ENCODE measurements at places on chromosomes 2 and 18.

GRCh38 chr2:182585001-182585400, 131.1 kb upstream of the DNAJC10 start:
- DNase-seq: no peak

- no peak for DNase-seq
Measured at GRCh38 chr18:46421973-46422551, 235.0 kb downstream of the LOXHD1 start.

GRCh38 chr18:36038102-36038663, 29.2 kb downstream of the RPRD1A start:
- no peak for DNase-seq

- no peak for DNase-seq
Measured at GRCh38 chr2:240392948-240393830, 42.3 kb upstream of the GPC1 start.

DNA sequence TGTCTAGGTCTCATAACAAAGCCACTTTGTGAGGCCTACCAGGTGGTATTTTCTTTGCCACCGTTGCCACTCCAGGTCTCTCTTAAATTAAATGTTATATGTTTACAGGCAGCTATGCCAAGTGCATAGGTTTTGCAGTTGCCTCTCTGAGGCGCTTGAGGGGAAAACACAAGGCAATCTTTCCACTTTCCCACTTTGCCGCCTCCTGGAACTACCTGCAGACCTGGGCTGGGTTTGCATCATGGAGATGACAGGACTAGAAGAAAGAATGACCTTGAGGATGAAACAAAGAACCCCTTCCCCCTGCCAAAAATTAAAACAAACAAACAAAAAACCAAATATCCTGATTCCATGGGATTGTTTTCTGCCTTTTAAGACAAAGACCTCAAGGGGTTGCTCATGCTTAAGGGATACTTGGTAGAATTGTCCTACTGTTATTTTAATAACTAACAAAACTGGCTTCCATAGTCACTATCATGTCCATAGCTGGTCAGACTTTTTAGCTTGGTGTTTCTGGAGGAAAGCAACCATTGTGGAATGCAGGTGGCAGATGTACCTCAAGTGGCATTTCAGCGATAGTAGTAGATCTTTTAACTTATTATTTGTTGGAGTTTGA, 159.9 kb downstream of the PRPF40A start:
- DNase-seq: peak; percentile 39

GRCh38 chr2:221822416-221822815, 250.3 kb upstream of the EPHA4 start:
- DNase-seq: peak; percentile 5

DNA sequence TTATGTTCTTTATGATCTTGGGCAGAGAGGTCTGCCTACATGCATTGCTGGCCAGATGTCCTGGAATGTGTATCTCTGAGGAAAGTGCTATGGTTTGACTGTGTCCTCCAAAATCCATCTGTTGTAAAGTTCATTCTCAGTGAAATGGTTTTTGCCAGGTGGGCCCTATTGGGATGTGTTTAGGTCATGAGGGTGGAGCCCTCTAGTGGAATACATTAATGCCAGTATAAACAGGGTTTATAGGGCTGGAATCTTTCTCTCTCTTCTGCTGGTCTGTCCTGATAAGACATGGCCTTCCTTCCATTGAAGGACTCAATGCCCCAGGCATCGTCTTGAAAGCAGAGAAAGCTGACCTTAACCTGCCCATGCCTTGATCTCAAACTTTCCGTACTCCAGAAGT, 258.5 kb downstream of the RPIA start:
- no peak for DNase-seq

DNA sequence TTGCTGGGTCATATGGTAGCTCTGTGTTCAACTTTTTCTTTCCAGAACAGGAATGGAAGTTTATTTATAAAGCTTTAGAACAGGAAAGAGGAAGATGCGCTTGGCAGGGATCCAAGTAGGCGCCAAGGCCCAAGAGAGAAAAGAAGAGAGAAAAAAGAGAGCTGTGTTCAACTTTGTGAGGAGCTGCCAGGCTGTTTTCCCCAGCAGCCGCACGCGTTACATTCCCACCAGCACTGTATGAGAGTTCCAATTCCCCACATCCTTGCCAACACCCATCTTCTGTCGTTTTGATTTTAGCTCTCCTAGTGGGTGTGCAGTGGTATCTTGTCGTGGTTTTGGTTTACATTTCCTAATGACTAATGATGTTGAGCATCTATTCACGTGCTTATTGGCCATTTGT, 51.4 kb downstream of the KCNF1 start:
- DNase-seq: peak; percentile 27

DNA sequence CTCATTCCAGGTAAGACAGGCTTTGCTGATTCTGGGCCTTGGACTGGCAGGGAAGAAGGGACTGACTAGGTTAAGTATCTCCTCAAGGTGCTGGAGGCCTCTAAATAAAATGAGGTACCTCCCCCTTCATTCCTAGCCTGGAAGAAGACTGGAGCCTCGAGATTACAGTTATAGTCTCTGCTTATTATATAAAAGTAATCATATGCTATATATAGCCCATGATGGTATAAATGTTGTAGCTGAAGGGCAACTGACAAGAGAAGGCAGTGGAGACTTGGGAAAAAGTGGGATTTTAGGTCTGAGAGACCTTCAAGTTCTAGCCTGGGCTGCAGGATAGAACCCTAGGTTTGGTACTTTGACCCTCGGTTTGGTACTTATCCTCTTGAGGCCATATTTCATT, 248.3 kb downstream of the PLCL1 start:
- DNase-seq: no peak

- DNase-seq: no peak
Measured at GRCh38 chr18:26531605-26532298, 16.6 kb downstream of the KCTD1 start.

DNA sequence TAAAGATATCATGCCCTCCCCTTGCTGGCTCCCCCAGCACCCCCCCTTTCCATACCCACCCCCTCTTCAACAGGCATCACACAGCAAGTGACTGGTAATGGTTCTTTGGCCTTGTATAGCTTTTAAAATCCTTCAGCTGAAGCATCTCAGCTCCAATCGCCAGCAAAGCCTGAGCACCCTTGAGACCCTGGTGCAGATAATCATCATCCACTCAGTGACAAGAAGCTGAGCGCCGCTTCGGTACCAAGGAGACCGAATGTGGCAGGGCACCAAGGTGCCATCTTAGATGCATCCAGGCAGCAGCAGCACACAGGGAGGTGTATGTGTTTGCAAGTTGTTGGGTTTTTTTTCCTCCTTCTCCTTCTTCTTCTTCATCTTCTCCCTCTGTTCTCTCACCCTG, 232.7 kb downstream of the BCL11A start:
- DNase-seq: no peak

DNA sequence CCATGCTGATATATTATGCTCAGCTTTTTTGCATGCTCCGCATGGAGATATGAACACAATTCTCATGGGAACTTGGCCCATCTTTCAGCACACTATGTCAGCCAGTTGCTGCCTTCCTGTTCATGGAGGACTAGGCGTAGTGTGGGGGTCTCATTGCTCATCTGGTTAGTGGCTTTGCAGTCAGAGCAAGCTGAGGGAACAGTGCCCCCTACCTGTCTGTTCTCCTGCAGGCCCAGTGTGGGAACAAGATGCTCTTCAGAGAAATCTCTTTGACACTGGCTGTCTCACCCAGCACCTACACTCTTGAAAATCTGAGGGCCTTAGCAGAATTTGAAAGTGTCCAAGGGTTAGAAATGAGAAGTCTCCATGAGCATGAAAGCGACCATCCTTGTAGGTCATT, 47.1 kb downstream of the SPTBN1 start:
- DNase-seq: no peak

DNA sequence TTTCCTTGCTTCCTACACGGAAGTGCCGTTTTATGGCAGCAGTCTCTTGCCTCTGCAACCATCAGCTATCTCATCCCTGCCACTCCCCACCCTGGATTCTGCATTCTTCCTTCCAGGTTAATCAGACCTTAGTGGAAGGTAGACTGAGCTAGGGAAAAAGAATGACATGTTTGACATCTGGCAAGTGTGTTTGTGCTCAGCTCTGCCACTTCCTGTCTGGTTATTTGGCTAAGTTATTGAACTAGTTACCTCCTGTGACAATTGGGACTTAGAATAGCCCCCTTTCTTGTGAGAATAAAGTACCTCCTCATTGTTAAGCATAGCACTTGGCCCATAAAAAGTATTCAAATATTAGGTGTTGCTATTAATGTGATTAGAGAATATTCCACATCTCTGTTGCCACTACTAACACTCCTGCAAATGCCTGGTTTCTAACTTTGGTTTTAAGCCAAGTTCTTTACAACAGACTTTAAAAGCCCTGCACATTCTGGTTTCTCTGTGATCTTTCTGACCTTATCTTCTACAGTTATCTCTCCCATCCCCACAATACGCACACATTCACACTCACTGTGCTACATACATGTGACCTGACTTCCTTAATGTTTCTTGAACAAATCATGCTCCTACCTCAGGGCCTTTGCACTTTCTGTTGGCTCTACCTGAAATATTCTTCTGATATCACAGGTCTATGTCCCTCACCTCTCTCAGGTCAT, 10.8 kb upstream of the MAPRE2 start:
- DNase-seq: no peak

DNA sequence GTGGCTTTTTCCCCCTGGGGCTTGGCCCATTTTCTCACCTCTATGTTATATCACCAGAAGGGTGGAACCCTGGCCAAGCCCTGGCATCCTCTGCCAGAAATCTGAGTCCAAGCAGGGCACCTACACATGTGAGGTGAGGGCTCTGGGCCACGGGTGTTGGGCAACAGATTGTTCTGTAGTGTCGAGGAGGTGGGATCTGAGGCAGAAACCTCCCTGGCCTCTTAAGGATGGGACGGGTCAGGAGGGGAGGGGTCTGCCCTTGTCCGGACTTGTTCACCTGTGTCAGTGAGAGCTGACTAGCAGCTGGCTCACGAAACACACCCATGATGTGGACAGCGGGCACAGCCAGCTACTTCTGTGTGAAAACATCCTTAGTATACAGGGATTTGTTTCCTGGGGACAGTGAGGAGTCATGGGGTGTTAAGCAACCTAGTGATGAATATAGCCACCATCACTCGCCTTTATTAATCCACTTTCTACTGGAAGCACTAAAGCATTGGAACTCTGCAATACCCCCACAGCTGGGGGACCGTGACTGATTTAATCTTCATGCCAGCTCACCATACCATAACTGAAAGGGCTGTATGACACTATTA, 35.6 kb downstream of the EPAS1 start:
- DNase-seq: no peak

GRCh38 chr2:194346193-194346592, 1310.8 kb upstream of the SLC39A10 start:
- no peak for DNase-seq

GRCh38 chr2:69646714-69647113, 3.2 kb upstream of the AAK1 start:
- no peak for DNase-seq

DNA sequence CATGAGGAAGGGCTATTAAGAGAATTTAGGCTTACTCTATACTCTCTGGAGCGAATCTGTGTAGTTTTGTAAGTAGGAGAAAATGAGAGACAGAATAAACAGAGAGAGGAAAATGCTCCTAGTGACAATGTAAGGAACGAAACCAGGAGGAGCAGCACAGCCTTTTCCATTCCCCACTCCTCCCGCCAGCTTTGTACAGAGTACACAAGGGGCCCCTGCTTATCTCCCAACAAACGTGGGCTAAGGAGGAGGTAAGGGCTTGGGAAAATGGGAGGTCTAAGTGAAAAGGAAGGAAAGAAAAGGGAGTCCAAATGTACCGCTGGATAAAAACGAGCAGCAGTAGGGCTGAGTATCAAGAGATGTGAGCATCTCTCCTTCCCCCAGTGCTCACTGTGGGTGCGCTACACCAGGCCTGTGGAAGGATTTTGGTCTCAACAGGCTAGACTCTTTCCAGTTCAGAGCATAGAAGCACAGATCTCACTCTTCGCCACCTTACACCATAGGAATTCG, 12.1 kb upstream of the IHH start:
- no peak for DNase-seq

DNA sequence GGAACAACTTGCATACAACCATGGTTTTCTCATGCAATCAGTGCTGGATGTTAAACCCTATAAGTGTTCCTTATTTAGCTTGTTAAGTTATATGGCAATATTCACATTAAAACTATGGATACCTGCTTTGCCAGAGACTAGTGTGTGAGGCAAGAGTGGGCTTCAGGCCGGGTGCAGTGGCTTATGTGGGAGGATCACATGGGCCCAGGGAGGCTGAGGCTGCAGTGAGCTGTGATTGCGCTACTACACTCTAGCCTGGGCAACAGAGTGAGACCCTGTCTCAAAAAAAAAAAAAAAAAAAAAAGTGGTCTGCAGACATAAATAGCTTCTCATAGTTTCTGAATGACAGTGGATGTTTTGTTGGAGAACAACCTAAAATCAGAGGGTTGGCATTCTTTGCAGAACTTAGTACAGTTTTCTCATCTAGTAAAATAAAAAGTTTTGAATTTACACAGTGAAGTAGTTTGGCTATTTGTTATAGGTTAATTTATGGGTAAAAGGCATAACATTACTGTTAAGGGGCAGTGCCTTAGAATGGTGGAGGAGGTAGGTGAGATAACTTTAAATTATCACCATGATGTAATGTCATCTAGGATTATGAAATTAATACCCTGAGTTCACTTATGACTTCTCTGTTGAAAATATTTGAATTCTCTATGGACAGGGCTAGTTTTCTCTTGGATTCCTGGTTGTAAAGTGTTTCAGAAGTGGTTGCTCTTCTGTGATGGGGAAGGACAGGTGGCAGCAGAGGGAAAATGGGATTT, 5.3 kb downstream of the CERS6 start:
- DNase-seq: no peak
